IMR-90 (cell line): ENCODE measurements at places on chromosomes 3 and 15. TPM values are rescaled to one million over a fixed set of nuclear protein-coding genes. Genes with fewer than 3 reads are reported as not detected.

DNA sequence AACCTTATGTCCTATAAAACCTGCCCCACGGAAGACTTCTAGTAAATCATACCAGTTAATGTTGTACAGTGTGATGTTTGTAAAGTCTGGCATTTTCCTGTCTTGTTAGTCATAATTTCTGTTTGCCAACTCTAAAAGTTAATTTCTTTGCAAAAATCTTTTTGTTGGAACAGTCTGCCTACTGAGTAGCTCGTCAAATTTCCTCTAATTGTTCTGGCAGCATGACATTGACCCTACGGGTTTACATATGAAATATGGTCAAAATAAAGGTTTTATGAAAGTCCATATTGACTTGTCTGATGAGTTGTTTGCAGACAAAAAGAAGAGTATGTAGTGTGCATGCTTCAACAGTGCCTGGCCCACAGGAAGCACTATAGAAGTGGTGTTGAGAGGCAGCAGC is 79.8 kb upstream of the SOX2 start:
- DNase-seq, result no peak
- H3K27me3 ChIP-seq, result no peaks in the 10 kb centered on the region
- H3K4me1 ChIP-seq, result no peaks in the 10 kb centered on the region
- no peak overlapping the region for H3K4me3 ChIP-seq

- DNase-seq, result no peak
- H3K27me3 ChIP-seq, result no peaks in the 10 kb centered on the region
- H3K4me3 ChIP-seq, result no peak overlapping the region
- no peak overlapping the region for H3K27ac ChIP-seq
Measured at GRCh38 chr3:79002465-79003372, 765.1 kb downstream of the ROBO1 start.

DNA sequence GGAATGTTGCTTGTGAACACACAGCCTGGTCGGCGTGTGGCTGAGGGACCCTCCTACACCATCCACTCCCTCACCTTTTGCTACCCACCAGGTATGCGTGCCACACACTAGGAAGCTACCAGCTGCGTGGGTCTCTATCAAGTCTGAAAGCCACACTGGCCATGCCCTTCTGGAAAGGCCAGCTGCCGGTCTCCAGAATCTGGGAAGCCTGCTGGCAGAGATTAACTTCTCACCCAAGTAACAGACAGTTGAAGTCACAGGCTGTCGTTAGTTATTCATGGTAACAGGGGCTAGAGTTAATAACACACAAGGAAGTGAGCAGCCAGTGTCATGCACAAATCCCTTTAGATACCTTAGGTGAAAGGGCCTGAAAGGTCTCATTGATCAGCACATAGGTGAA is 48.1 kb downstream of the SUSD5 start:
- no peaks in the 10 kb centered on the region for H3K36me3 ChIP-seq
- no peak for DNase-seq
- no peak overlapping the region for H3K27ac ChIP-seq

DNA sequence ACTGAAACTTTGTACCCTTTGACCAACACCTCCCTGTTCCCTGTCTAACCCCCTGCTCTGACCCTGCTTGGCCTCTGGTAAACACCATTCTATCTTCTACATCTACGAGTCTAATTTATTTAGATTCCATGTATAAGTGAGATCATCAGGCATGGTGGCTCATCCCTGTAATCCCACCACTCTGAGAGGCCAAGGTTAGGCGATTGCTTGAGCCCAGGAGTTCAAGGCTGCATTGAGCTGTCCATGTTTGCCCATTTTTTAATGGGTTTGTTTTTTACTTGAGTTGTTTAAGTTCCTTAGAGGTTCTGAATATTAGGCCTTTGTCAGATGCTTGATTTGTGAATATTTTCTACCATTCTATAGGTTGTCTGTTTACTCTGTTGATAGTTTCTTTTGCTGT is 16.9 kb downstream of the FBXW12 start:
- H3K4me3 ChIP-seq, result no peak overlapping the region
- no peak overlapping the region for H3K27ac ChIP-seq
- no peaks in the 10 kb centered on the region for H3K36me3 ChIP-seq
- no peak for DNase-seq

PEX5L gene
- total RNA-seq, result under 0.01 TPM in 1 of 2 replicates, not detected in the other

GRCh38 chr15:79296583-79296982 is 14.1 kb downstream of the ANKRD34C start:
- peaks cover 3% of the 10 kb centered on the region for H3K27me3 ChIP-seq
- no peak overlapping the region for H3K27ac ChIP-seq

DNA sequence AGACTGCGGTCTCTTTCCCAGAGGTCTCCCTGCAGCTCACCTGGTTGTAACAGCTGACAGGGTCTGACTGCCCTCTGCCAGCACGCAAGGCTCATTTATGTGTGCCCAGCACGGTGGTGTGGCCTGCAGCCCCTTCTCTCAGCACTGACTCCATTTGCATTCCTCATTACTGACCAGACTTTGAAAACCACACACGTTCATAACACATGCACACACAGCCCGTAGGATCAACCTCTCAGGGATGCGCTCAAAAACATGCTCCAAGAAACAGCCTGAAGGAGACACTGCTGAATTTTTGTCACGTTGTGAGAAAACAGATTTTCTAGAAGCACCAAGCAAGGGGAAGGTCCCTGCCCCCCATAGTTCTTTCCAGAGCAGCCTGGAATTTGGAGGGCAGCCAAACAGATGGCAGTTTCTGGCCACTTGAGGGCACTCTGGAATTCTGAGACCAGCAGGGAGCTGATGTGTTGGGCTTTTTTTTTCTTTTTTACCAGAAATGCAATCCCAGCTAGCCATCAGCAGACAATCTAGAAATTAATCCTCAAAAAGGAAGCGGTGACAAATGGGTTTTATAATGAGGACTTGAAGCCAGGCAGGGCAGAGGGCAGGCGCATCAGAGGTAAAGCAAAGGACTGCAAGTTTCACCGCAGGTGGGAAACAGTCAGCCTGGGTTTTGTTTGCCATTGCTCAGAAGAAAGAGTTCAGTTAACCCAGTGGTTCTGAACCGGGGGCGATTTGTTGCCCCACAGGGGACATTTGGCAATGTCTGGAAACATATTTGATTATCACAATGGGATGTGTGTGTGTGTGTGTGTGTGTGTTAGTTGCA is 170.5 kb upstream of the PROK2 start:
- H3K4me3 ChIP-seq, result no peak overlapping the region
- no peaks in the 10 kb centered on the region for H3K36me3 ChIP-seq
- peaks cover 12% of the 10 kb centered on the region for H3K27me3 ChIP-seq
- peak; percentile 70 for DNase-seq
- no peak overlapping the region for H3K27ac ChIP-seq

DNA sequence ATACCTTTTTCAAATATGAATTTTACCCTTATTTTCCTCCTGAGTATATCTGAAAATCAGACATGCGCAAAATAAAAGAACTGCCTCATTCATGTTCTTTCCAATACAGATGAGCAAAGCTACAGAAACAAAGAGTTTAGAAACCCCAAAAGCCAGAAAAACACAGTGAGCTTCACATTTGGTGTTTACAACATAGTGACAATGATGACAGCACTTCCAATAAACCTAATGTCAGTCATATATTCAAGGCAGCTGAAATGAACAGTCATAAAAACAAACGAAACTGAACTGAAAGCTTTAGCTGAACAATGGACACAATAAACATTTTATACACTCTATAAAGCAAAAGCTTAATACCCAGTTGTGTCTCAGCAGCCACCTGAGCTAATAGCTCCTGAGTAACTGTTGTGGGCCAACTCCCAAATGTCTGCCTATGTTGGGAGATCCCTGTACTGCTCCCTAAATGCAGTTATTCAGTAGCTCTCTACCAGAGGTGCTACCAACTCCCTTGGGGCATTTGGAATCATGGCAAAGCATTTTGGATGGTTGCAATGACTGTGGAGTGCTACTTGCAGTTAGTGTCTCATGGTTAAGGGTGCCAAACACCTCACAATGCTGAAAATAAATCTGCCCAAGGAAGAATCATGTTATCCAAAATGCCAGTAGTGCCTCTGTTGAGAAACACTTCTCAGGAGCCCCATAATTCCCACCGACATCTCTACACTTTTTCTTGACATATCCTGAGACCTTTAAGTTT is 131.5 kb downstream of the TGFBR2 start:
- no peak overlapping the region for H3K4me3 ChIP-seq
- no peaks in the 10 kb centered on the region for H3K36me3 ChIP-seq
- H3K4me1 ChIP-seq, result peaks cover 1% of the 10 kb centered on the region; the same call in 1 of the 2 replicates
- no peak for DNase-seq
- H3K27ac ChIP-seq, result no peak overlapping the region
- no peaks in the 10 kb centered on the region for H3K27me3 ChIP-seq

- H3K27ac ChIP-seq, result peak overlapping the region; percentile 73; the same call in 1 of the 2 replicates
- DNase-seq, result peak; percentile 86
- no peak overlapping the region for H3K4me3 ChIP-seq
- H3K4me1 ChIP-seq, result peaks cover 10% of the 10 kb centered on the region
Measured at GRCh38 chr3:38493031-38493430, 3.1 kb upstream of the EXOG start.

DNA sequence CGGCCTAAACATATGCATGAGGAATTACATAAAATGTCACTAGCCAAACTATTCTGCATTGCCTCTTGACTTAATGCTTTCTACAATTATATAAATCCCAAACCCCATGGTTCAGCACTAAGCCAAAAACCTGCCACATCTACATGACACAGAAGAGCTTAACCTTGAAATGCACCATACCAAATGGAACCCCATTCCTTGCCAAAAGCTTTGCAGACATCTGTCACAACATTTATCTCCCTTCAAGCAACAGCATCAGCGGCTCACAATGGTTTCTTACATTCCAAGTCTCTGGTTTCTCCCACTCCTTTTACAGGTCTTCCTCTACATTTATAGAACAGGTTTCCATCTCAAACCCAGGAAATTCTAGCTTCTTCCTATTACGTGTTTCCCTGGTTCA is 58.4 kb upstream of the GYG1 start:
- no peaks in the 10 kb centered on the region for H3K36me3 ChIP-seq
- H3K27me3 ChIP-seq, result no peaks in the 10 kb centered on the region
- no peak overlapping the region for H3K4me3 ChIP-seq
- no peak overlapping the region for H3K27ac ChIP-seq

- H3K4me3 ChIP-seq, result no peak overlapping the region
- DNase-seq, result no peak
- H3K36me3 ChIP-seq, result no peaks in the 10 kb centered on the region
- no peaks in the 10 kb centered on the region for H3K27me3 ChIP-seq
Measured at GRCh38 chr3:15541371-15541770, 19.9 kb upstream of the COLQ start.

DNA sequence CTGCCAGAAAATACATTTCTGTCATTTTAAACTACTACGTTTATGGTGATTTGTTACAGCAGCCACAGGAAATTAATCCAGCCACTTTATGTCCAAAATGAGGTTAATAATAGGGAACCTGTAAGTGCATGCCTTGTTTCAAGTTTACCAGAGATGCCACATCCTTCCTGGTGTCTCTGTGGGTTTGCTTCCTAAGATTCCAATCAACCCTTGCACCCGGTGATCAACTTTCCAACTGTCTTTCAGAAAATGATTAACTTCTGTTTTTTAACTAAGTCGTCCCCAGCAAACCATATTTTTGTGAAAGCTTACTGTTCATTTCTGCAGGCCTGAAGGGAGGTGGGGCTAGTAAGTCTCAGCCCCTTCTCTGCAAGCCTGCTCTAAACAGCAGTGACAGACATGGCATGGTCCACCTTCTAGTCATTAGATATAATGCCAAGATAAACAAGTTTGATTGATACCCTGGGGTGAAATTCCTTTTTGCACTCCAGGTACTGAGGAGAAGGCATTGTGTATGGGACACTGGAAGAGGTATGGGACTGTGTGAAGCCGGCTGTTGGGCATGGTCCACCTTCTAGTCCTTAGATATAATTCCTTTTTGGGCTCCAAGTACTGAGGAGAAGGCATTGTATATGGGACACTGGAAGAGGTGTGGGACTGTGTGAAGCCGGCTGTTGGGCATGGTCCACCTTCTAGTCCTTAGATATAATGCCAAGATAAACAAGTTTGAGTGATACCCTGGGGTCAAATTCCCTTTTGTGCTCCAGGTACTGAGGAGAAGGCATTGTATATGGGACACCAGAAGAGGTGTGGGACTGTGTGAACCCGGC is 11.1 kb upstream of the TMC3 start:
- DNase-seq, result no peak
- H3K27ac ChIP-seq, result no peak overlapping the region

GRCh38 chr15:38795471-38796245 is 231.0 kb upstream of the RASGRP1 start:
- H3K4me3 ChIP-seq, result no peak overlapping the region
- peaks cover 3% of the 10 kb centered on the region for H3K4me1 ChIP-seq
- H3K27ac ChIP-seq, result peak overlapping the region; percentile 61; the same call in 1 of the 2 replicates
- peak; percentile 54 for DNase-seq

DPH3 gene
- total RNA-seq, result 32.1 and 34.4 TPM in 2 replicates

- peaks cover 51% of the 10 kb centered on the region for H3K27me3 ChIP-seq
- H3K4me1 ChIP-seq, result no peaks in the 10 kb centered on the region
- no peak for DNase-seq
- no peak overlapping the region for H3K4me3 ChIP-seq
- H3K36me3 ChIP-seq, result no peaks in the 10 kb centered on the region
Measured at GRCh38 chr3:72460205-72461174, 387.8 kb downstream of the SHQ1 start.

ZIC1 gene
- not detected in 2 replicates for total RNA-seq

GRCh38 chr15:89633585-89633984 is 21.7 kb downstream of the KIF7 start:
- no peaks in the 10 kb centered on the region for H3K4me1 ChIP-seq
- no peaks in the 10 kb centered on the region for H3K27me3 ChIP-seq
- no peak overlapping the region for H3K4me3 ChIP-seq
- peaks cover 48% of the 10 kb centered on the region for H3K36me3 ChIP-seq
- no peak overlapping the region for H3K27ac ChIP-seq
- no peak for DNase-seq

DNA sequence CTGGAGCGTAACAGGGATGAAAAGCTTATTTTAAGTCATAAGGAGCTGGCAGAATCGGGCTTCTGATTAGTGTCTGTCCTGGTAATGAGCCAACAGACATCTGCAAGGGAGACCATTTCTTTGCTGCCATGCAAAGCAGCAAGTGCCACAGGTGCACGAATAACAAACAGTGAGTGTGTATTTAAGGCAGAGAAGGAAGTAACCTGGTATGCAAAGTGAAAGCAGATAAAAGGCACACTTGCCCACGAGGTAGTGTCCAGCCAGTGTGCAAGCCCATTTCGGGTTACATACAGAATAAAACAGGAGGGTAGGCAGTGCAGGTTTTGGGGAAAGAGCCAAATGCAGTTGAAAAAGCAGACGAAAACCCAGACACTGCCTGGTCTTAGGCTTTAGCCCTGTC is 1153.7 kb downstream of the SI start:
- H3K27ac ChIP-seq, result no peak overlapping the region
- no peaks in the 10 kb centered on the region for H3K36me3 ChIP-seq

APBA2 gene
- 27.8 and 33.0 TPM in 2 replicates for total RNA-seq

CTSH gene
- total RNA-seq, result 5.6 and 11.7 TPM in 2 replicates

GRCh38 chr3:190229632-190230424 is 92.4 kb downstream of the CLDN1 start:
- no peak overlapping the region for H3K4me3 ChIP-seq
- H3K4me1 ChIP-seq, result peaks cover 2% of the 10 kb centered on the region; the same call in 1 of the 2 replicates
- H3K36me3 ChIP-seq, result no peaks in the 10 kb centered on the region
- no peaks in the 10 kb centered on the region for H3K27me3 ChIP-seq
- H3K27ac ChIP-seq, result no peak overlapping the region
